Upper lobe of right lung (tissue), 1 donor: ENCODE measurements at places on chromosomes 7 and 10. TPM values are rescaled to one million over a fixed set of nuclear protein-coding genes. Genes with fewer than 3 reads are reported as not detected.
A peak's percentile ranks its signal among the peaks of the same experiment; 100 is the strongest.

DNA sequence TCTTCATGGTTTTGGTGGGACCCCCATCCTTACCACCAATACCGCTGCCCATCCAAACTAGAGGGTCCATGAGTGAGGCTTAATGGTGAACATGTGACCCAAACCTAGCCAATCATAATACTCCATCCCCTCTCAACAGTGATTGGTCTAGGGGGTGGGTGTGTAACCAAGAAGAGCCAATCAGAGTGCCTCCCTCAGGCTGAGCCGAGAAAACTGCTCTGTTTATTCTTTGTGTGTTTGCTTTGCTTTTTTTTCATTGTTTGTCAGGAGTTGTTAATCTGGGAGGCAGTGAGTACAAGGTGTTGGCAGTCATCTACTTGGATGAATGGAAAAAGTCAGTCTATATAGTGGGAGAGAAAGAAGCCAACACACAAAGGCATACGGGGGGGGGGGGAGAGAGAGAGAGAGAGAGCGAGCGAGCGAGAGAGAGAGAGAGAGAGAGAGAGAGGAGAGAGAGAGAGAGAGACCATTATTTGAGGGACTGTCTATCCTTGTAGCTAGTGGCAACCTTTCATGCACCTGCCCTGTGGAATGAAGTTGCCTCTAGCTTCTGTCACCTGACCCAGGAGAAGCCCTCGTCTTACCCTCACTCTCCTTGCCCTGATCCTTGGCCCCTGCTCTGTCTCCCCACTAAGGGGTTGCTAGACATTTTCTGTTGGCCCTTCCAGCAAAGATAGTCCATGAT is 441.7 kb downstream of the TYW1 start:
- no peaks in the 10 kb centered on the region for H3K36me3 ChIP-seq
- H3K27me3 ChIP-seq, result no peaks in the 10 kb centered on the region
- no peak for DNase-seq
- no peaks in the 10 kb centered on the region for H3K4me1 ChIP-seq
- H3K27ac ChIP-seq, result no peak overlapping the region

Gene NPFFR1
- total RNA-seq, result 1.1 TPM

Gene EPO
- not detected for total RNA-seq

- H3K27ac ChIP-seq, result peak overlapping the region; percentile 61
- H3K27me3 ChIP-seq, result no peaks in the 10 kb centered on the region
- H3K4me3 ChIP-seq, result peak overlapping the region; percentile 9
- DNase-seq, result no peak
These were observed 143.9 kb downstream of the RAPGEF5 start for GRCh38 chr7:22213081-22213480.

GRCh38 chr7:27871866-27872265 is 131.9 kb downstream of the TAX1BP1 start:
- no peak overlapping the region for H3K27ac ChIP-seq
- H3K36me3 ChIP-seq, result no peaks in the 10 kb centered on the region
- no peaks in the 10 kb centered on the region for H3K27me3 ChIP-seq
- DNase-seq, result no peak
- no peak overlapping the region for H3K4me3 ChIP-seq
- peaks cover 10% of the 10 kb centered on the region for H3K4me1 ChIP-seq

- H3K4me1 ChIP-seq, result no peaks in the 10 kb centered on the region
- no peak overlapping the region for H3K27ac ChIP-seq
- H3K4me3 ChIP-seq, result no peak overlapping the region
- DNase-seq, result no peak
- H3K27me3 ChIP-seq, result no peaks in the 10 kb centered on the region
- no peaks in the 10 kb centered on the region for H3K36me3 ChIP-seq
These were observed 231.2 kb upstream of the SEMA3A start for GRCh38 chr7:84425702-84426259.
